ENCODE measurements at places on chromosomes 2 and 18. TPM values are rescaled to one million over a fixed set of nuclear protein-coding genes. Genes with fewer than 3 reads are reported as not detected.

The FAM237A gene
- total RNA-seq = not detected

The ELP2 gene
- total RNA-seq = 197 TPM

The RFTN2 gene
- 26.0 TPM for total RNA-seq

The BMP10 gene
- total RNA-seq = not detected

The SLC14A1 gene
- 0.94 TPM for total RNA-seq

The CROCC2 gene
- total RNA-seq = under 0.01 TPM

The RGPD3 gene
- 1.3 TPM for total RNA-seq

The CHRNG gene
- total RNA-seq = not detected

The CDH19 gene
- total RNA-seq = not detected

The CCDC178 gene
- total RNA-seq = 0.31 TPM

Data from parietal lobe (tissue), 2 donors.